ENCODE measurements at places on chromosomes 16 and 17. TPM values are rescaled to one million over a fixed set of nuclear protein-coding genes. Genes with fewer than 3 reads are reported as not detected.

The OR1F1 gene
- total RNA-seq, result not detected

The ODF4 gene
- not detected for total RNA-seq

The ADAMTS18 gene
- not detected for total RNA-seq

The OTOP2 gene
- total RNA-seq, result not detected

The MYL11 gene
- not detected for total RNA-seq

The KCNH6 gene
- total RNA-seq, result not detected

The PNMT gene
- not detected for total RNA-seq

The DHRS7B gene
- total RNA-seq, result 7.7 TPM

The PPP1R27 gene
- under 0.01 TPM for total RNA-seq

The NTN1 gene
- 0.51 TPM for total RNA-seq

The RCVRN gene
- total RNA-seq, result not detected

The LDHD gene
- total RNA-seq, result 4.5 TPM

The NT5M gene
- 1.2 TPM for total RNA-seq

The SHBG gene
- total RNA-seq, result 0.33 TPM

The SARM1 gene
- 3.1 TPM for total RNA-seq

The NKIRAS2 gene
- total RNA-seq, result 18.8 TPM

The TLCD3A gene
- total RNA-seq, result 16.4 TPM

DNA sequence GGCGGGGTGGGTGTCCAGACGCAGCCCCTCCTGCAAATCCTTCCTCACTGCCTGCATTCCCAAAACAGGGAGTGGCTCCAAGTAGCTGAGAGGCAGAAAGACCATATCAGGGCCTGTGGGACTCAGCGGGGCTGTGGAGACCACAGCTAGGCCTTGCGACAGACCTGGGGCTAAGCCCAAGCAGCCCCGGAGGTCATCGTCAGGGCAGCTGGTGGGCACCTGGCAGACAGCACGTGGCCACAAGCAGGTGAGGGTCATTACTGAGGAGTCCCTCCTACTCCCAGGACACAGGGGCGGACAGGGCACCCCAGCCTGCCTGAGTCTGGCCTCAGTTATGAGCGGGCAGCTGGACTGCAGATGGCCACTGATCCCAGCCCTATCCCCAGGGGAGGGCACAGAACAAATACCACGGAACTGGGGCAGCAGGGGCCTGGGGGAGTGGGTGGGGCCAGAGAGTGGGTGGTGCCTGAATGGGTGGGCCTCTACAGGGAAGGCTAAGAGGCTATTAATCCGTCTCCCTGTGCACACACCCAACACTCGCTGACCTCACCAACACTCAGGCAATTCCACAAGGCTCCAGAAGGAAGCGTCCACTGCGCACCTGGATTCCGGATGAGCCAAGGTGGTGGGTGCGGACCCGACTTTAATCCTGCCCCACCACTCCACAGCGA, 8.5 kb downstream of the HS3ST6 start:
- no peak for DNase-seq

DNA sequence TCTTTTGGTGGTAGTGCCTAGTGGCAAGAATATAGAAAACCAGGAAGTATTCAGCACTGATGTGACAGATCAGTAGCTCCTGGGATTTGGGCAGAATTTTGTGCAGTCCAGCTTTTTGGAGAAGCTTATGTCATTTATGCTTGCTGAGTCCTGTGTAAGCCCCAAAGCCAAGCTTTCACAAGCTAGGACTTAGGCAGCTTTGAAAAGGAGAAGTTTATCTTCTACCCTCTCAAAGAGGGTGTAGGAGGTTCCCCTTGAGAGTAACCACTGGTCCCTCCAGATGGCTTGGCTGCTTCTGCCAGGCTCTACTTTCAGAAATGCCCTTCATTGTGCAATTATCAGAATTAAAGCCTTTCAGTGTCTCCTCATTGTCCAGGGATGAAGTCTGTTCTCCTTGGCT, 78.8 kb downstream of the CES1 start:
- no peak for DNase-seq

GRCh38 chr17:45935197-45935709, 40.9 kb downstream of the MAPT start:
- DNase-seq, result no peak

DNA sequence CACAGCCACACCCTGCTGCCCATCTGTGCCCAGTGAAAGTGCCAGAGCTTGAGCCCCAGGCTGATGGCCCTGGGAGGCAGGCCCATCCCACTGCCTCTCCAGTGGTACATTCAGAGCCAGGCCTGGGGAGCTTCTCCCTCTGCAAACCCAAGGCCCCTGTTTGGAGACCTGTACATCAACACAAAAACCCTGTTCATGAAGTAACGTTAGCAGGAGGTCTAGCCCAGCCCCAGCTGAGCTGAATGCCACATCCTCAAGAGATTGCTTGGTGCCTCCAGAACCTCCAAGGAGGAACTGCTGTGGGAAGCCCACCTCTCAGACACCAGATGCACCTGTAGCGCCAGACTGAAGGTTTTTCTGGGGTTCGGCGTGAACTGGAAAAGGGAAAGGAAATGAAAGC, 31.5 kb downstream of the C16orf78 start:
- no peak for DNase-seq

- DNase-seq, result no peak
Measured at GRCh38 chr17:14745541-14745940, 444.7 kb downstream of the HS3ST3B1 start.

GRCh38 chr16:63323722-63324705, 1287.8 kb upstream of the CDH8 start:
- DNase-seq, result peak; percentile 0

- DNase-seq, result no peak
Measured at GRCh38 chr16:31478956-31479355, 4.0 kb upstream of the SLC5A2 start.

DNA sequence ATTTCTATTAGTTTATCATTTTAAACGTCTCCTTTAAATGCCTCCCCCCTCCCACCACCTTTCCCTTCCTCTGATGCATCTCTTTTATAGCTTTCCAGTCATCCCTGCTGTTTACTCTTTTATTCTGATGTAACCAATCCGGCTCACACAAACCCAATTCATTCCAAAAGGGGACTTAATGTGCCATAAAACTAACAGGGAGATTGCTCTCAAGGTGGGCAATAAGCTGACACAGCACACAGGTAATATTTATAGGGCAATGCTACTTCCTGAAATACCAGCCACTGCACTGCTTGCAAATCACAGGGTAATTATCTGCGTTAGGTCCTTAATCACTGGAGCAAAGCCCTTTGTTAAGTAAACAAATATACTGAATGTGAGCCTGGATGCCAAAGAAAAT, 23.3 kb upstream of the CA10 start:
- no peak for DNase-seq

GRCh38 chr16:60641067-60641665, 1395.1 kb downstream of the CDH8 start:
- peak; percentile 1 for DNase-seq

- DNase-seq, result no peak
Measured at GRCh38 chr16:72482695-72483094, 310.7 kb upstream of the PMFBP1 start.

DNA sequence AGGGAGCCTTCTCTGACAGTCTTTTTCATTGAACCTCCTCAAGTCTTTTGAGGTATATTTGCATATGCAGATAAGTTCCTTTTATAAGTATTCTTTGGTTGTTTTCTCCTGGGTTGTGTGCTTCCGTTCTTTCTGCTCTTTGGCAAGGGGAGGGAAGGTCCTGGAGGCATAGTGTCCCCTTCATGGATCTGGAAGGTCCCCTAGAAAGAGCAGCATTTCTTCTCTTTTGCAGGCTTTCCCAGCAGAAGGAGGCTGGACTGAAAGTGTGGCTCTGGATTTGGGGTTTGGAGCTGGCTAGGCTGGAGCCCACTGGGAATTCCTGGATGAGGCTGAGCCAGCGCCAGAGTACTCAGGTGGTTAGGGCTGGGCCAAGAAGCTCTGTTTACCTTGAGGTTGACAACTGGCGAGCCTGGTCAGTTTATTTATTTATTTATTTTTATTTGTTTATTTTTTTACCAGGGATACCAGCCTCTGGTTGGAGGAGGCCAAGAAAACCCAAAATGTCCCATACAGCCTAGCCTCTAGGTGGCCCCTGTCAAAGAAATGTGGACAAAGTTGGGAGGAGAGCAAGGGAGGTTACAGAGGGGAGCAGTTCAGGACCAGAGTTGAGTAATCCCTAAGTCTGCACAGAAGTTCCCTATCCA, 5.4 kb upstream of the TOP2A start:
- no peak for DNase-seq

GRCh38 chr17:55706808-55707773, 15.6 kb downstream of the TMEM100 start:
- no peak for DNase-seq

- no peak for DNase-seq
Measured at GRCh38 chr17:39666231-39666600, 1.1 kb downstream of the TCAP start.

DNA sequence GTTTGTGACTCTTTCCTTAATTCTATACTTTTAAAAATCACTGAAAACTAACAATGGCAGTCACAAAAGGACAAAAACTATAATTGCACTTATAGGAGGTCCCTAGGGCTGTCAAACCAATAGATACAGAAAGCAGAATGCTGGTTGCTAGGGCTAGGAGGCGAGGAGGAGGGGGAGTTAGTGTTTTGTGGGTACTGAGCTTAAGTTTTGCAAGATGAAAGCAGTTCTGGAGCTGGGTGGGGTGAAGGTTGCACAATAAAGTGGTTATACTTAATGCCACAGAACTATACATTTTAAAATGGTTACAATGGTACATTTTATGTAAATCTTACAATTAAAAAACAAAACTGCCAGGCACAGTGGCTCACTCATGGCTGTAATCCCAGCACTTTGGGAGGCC, 27.3 kb downstream of the NUBP1 start:
- DNase-seq, result peak; percentile 49

DNA sequence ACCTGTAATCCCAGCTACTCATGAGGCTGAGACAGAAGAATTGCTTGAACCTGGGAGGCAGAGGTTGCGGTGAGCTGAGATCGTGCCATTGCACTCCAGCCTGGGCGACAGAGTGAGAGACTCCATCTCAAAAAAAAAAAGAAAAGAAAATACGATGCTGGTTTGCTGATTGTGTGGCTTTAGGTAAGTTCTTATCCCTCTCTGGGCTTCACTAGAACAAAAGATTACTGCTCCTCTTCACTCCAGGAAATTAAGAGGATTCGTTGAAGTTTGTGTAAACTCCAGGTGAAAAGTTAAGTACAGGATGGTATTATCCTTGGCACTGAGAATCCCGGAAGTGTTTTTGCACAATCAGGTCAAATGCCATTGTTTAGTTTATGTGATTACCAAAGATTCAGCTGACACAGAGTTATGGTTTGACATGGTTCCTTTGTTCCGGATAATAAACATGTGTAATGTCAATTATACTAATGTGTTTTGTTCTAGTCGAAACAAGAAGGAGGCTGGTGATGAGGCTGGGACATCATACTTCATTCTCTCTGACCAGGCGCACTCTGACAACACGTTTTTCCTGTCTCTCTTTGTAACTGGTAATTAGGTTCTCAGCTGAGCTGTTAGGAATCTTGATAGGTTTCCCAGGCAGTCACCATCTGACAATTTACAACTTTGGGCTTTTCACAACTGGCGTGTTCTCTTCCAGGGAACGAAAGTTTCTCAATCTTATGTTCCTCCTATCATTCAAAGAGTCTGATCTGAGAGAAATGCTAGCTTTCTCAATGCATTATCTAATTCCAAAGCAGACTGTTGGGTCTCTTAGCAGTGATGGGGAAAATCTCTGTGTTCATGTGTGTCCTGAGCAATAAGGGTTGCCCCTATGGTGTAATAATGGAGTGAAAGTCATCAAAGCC, 10.8 kb upstream of the TAOK1 start:
- DNase-seq, result peak; percentile 23

- no peak for DNase-seq
Measured at GRCh38 chr16:57527027-57527426, 9.3 kb downstream of the CCDC102A start.

- DNase-seq, result no peak
Measured at GRCh38 chr17:35766903-35767510, 6.3 kb downstream of the C17orf50 start.

- no peak for DNase-seq
Measured at GRCh38 chr17:69098625-69099024, 37.9 kb upstream of the ABCA9 start.

- DNase-seq, result peak; percentile 68
Measured at GRCh38 chr17:6435968-6436367, 1.0 kb upstream of the AIPL1 start.

All from fibroblast of lung (primary cell).